ENCODE measurements at places on chromosomes 12 and 14. TPM values are rescaled to one million over a fixed set of nuclear protein-coding genes. Genes with fewer than 3 reads are reported as not detected.

Gene WDHD1
- total RNA-seq, result 2.3 TPM

Gene MANSC4
- total RNA-seq, result 0.73 TPM

Gene NKX2-1
- not detected for total RNA-seq

DNA sequence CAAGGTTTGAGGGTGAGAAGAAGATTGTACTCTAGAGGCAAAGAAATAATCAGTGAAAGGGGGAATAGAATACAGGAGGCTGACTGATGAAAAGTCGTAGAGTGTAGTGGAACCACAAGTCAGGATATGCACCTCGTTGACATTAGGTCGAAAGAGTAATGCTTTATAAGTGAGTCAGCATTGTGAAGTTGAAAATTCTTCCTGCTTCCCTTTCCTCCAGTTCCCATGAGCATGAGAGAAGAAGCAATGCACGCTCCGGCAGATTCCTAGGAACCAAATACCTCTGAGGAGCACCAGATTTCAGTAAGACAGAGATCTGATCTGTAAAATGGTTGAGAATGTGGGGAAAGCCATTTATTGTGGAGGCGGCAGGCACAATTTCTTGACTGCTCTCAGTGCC, 16.5 kb downstream of the CCER1 start:
- DNase-seq, result no peak

- no peak for DNase-seq
Measured at GRCh38 chr12:15227004-15227679, 5.9 kb upstream of the RERG start.

- no peak for DNase-seq
Measured at GRCh38 chr12:11805680-11806079, 156.2 kb downstream of the ETV6 start.
